GM04503 (cell line): ENCODE measurements at places on chromosomes 7 and 10.

- no peak for DNase-seq
These were observed 16.8 kb downstream of the LIPM start for GRCh38 chr10:88819290-88819689.

DNA sequence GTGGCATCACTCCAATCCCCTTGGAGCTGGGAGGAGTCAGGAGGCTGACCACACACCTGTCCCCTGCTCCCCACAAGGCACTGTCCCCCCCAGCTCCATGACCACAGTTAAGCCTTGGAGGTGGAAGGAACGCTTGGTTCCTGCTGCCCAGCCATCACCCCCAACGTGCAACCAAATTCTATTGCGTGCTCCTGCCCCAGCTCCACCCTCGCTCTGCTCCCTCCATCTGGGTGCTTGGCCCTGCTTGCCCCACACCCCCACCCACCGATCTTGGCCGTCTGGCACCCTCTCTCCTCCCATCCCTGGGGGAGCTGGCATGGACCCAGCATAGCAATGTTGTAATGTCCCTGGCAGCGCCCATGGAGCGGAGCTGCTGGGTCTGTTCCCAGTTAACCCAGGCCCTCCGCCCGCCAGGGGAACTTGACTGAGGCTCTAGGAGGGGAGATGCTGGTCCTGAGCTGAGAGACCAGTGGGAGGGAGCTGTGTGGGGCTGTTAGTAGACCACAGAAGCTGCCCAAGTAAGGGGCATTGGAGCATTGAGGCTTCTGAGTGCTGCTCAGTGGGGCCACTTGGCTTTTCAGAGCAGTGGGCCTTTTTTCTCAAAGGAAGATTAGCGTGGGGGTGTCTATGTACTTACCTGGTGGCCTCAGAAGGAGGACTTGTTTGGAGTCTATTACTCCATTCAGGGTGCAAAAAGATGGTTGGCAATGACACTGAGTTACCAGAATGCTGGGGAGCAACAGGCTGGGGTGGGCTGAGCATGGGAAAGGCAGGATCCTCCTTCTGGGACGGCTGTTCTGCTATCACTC lies 1.1 kb downstream of the EPHB6 start:
- no peak for DNase-seq

GRCh38 chr7:127586346-127586745 lies 950 bp upstream of the GCC1 start:
- no peak for DNase-seq

- DNase-seq: peak; percentile 31
These were observed 344.9 kb upstream of the CHRM2 start for GRCh38 chr7:136523571-136523970.

DNA sequence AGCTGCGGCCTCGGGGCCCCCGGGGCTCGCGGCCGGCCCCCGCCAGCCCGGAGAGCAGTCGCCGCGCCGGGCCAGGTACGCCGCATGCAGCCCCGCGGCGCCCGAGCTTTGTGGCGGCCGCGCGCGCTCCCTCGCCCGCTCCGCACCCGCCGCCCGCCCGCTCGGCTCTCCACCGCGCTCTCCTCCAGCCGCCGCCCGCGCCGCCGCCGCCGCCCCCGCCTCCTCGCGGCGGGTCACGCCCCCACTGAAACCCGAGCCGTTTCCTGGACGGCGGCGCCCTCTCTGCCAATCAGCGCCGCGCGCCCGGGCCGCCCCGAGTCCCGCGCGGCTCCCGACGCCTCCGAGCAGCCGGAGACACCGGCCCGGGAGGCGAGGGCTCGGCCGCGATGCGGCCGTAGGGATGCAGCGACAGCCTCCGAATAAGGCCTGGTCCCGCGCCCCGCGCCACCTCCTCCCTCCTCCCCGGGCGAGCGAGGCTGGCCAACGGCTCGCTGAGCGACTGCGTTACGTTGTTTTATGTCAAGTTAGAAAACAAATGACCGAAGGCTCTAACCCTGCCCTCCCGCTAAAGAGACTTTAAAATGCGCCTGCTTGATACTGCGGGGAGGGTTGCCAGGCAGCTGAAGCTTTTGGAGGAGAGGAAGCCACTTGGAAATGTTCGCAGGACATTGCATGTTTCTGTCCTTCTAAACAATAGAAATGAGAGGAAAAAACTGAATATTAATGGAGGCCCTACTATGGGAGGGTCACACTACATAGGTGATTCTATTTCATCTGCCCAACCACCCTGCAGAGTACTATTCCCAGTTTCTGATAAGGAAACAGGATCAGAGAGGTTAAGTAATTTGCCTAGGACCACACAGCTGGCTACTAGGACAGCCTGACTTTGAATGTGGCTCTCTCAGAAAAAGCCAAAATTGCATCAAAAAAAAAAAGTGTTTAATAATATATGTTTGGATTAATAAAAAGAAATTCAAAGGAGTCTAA lies at the start of gene FGFR2:
TSS of gene FGFR2 (minus strand) at position 182 of the 987 bp plus-strand sequence. CDS start 4,627 bp downstream, outside the sequence.
- no peak for DNase-seq

DNA sequence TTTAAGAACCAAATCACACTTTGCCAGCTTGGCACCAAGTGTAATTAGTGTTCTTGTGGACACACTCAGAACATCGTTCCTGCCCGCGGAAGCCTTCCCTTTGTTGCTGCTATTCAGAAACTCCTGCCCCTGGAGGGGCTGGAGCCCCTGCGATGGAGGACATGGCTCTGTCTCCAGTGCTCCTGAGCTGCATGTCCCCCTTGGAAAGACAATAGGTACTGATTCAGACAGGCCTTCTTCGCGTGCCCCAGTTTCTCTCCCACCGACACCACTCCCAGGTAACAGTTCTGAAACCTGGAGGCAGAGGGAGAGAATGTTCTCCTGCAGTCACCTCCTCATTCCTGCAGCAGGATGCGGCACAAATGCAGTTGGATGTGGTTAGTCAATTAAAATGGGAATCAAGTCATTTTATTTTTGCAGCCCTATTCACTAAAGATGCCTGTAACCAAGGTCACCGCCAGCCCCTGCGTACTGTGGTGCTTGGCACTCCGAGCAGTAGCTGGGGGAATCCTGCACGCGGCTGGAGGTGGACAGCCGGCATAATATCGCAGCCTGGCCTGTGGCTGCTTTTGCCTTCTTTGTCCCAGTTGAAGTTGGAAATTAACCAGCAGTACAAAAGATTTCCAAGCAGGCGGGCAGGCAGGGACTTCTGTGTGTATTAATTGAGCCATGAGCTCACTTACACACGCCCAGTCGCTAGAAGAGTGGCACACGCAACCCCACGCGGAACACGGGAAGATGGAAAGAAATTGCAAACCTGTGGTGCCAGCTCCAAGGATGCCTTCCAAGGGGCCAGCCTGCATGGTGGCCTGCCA lies 205.7 kb downstream of the EBF3 start:
- DNase-seq: no peak

GRCh38 chr7:123327661-123328060 lies 127.9 kb upstream of the SLC13A1 start:
- DNase-seq: no peak

DNA sequence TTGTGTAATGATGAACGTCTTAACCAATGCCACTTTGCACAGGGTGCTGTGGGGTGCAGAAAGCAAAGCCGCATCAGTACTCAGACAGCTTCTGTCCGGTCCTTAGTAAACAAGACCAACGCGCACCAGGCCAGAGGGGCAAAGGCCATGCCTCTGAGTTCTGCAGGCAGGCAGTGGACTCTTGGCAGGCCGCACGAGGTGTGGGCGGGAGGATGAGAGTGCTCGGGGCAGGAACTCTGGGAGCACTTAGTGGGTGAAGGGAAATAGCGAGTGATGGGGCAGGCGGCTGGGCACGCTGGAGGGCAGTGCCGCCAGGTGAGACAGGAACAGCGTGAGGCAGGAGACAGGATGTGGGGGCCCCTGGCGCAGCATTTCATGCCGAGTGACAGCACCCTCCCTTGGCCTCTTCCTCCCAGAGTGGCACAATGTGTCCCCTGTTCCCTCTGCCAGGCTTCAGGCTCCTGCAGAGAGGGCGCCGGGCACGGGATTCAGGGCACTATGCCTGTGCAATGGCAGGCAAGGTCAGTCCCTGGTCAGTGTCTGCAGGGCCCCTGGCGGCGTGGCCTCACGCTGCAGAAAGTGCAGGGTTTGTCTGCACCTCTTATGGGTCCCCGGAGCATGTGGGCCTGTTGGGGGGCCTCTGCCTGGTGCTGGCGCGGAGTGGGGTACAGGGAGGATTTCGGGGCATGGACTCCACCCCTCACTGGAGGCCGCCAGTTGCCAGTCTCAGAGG lies 60.4 kb downstream of the VIPR2 start:
- DNase-seq: no peak

GRCh38 chr10:126391192-126391885 lies 3.1 kb upstream of the ADAM12 start:
- DNase-seq: no peak

DNA sequence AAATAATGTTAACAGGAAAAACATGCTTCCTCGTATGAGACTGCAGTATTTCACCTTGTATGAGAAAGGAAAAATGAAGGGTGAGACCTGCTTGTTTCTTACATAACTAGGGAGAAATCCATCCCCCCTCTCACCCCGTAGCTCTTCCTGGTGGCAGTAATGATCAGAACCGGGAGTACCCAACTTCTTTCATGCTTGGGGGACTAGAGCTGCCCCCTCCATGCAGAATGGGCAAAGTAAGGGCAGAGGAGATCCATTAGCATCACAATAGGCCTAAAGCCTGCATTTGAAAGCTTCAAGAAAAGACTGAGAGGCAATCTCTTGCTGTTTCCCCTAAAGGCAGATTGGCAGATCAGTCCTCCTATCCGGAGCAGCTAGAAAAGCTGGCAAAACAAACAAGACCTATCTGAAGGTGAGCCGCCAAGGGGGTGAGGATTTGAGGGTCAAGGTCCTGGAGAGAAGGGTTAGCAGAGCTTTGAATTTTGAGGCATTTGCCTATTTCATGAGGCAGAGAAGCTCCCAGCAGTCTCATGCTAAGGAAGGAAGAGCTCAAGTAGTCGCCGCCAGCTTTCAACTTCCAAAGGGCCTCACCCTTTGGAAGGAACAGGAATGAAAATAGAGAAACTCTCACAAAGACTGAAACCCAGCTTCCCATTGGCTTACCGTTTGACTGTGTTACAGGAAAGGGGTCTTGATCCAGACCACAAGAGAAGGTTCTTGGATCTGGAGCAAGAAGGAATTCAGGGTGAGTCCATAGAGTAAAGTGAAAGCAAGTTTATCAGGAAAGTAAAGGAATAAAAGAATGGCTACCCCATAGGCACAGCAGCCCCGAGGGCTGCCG lies 36.2 kb downstream of the BAG3 start:
- no peak for DNase-seq

DNA sequence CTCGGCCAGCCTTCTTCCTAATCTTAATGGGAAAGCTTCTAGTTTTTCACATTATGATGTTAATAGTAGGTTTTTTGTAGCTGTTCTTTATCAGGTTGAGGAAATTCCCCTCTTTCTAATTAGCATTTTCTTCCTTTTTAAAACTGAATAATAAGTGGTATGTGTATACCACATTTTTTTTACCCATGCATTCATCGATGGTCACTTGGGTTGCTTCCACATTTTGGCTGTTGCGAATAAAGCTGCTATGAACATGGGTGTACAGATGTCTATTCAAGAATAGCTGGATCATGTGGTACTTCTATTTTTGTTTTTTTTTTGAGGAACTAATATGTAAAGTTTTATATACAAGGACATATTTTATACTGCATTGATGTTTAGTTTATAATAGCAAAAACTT lies 44.3 kb downstream of the NRF1 start:
- DNase-seq: no peak

DNA sequence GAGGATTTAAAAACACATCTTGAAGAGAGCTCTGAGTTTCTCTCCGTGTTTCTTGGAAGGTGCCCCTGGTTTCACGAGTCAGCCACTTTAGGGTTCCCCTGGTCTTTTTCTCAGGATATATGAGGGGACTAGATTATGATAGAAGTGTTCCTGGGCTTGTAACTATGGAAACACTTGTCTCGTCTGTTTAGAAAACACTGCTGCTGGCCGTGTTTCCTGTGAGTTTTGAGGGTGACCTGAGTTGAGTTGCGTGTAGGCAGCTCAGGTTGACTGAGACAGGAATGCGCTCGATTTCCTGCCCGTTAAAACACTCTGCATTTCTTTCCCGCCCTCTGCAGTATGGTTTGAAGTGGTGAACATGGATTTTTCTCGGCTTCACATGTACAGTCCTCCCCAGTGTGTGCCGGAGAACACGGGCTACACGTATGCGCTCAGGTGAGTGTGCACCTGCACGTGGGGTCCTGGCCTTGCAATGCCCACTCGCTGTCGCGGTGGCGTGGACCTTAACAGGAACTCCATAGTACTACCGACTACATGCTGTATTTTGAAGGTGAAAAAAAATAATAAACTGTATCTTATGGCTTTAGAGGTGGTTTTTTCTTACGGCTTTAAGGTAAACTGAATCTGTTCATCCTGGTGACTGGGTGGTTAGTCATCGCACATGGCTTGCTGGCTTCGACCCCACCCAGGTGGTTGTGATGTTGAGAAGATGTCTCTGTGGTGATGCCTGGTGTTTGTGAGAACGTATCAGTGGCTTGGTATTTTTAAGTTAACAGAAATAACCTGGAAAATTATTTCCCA lies at the start of gene SUN1:
TSS of gene SUN1 (plus strand) at position 310 of the 801 bp plus-strand sequence. CDS start at position 359, 49 bp downstream.
- DNase-seq: peak; percentile 49

DNA sequence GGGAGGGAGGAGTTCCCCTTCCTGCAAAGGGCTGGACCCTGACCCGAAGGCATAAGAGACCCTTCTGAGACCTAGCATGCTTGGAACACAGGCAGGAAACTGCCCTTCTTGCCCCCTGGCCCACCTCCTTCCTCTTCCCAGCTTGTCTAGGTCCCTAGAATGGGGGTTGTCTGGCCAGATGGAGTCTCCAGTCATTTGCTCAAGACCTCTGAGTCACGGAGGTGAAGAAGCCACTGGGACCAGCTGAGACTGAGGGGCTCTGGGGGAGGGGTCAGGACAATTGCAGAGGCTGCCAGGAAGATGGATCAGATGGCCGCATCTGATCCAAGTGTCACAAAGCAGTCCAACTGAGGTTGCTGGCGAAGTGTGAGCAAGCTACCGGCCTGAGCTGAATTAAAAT lies 46.2 kb downstream of the COL13A1 start:
- no peak for DNase-seq
